Fibroblast of villous mesenchyme (primary cell): ENCODE measurements at places on chromosomes 4 and X. TPM values are rescaled to one million over a fixed set of nuclear protein-coding genes. Genes with fewer than 3 reads are reported as not detected.

The MAML3 gene
- 4.2 and 6.5 TPM in 2 replicates for total RNA-seq

The HAND2 gene
- 45.4 and 71.7 TPM in 2 replicates for total RNA-seq

The ZNF630 gene
- 0.32 and 3.0 TPM in 2 replicates for total RNA-seq

The FRAS1 gene
- total RNA-seq: 0.97 and 1.3 TPM in 2 replicates

The TEX11 gene
- total RNA-seq: not detected in 2 replicates

The DGAT2L6 gene
- not detected in 2 replicates for total RNA-seq

The CLIC2 gene
- 1.3 and 2.6 TPM in 2 replicates for total RNA-seq

The FAM120C gene
- total RNA-seq: 7.7 and 8.6 TPM in 2 replicates

The MFAP3L gene
- total RNA-seq: 0.86 and 1.3 TPM in 2 replicates

The BANK1 gene
- 0.32 and 0.86 TPM in 2 replicates for total RNA-seq

The NAA11 gene
- 0.97 TPM in 1 of 2 replicates, not detected in the other for total RNA-seq

The SMR3B gene
- total RNA-seq: not detected in 2 replicates

The TADA2B gene
- total RNA-seq: 12.2 and 16.0 TPM in 2 replicates

The FNIP2 gene
- total RNA-seq: 24.6 and 43.5 TPM in 2 replicates

The RTL5 gene
- 1.3 and 2.2 TPM in 2 replicates for total RNA-seq

The RAB33A gene
- 1.3 and 3.5 TPM in 2 replicates for total RNA-seq

The MCF2 gene
- under 0.01 TPM in 2 replicates for total RNA-seq

The PPP2R2C gene
- not detected in 2 replicates for total RNA-seq

The ETDA gene
- not detected in 2 replicates for total RNA-seq

The ARAF gene
- total RNA-seq: 17.4 and 23.3 TPM in 2 replicates

The GLUD2 gene
- 1.9 and 3.5 TPM in 2 replicates for total RNA-seq

The ETDB gene
- not detected in 2 replicates for total RNA-seq

The HTN1 gene
- under 0.01 TPM in 1 of 2 replicates, not detected in the other for total RNA-seq

The LONRF3 gene
- total RNA-seq: 0.43 TPM in 1 of 2 replicates, not detected in the other

The CCDC110 gene
- 0.32 and 0.43 TPM in 2 replicates for total RNA-seq

The ERCC6L gene
- total RNA-seq: 2.3 and 5.6 TPM in 2 replicates

The PAGE5 gene
- not detected in 2 replicates for total RNA-seq

The TMEM31 gene
- 0.32 TPM in 1 of 2 replicates, not detected in the other for total RNA-seq

The MAGEA9 gene
- total RNA-seq: not detected in 2 replicates

The RTL3 gene
- under 0.01 and 0.32 TPM in 2 replicates for total RNA-seq

The DKK2 gene
- under 0.01 and 0.43 TPM in 2 replicates for total RNA-seq

The AKAP17A gene
- total RNA-seq: 22.0 and 23.2 TPM in 2 replicates
